Nucleus accumbens (tissue), 56 donors: ENCODE measurements at places on chromosomes 6 and 20.

- peak; percentile 9 for DNase-seq
Observed at GRCh38 chr20:63206878-63207277, 9.1 kb downstream of the YTHDF1 start.

DNA sequence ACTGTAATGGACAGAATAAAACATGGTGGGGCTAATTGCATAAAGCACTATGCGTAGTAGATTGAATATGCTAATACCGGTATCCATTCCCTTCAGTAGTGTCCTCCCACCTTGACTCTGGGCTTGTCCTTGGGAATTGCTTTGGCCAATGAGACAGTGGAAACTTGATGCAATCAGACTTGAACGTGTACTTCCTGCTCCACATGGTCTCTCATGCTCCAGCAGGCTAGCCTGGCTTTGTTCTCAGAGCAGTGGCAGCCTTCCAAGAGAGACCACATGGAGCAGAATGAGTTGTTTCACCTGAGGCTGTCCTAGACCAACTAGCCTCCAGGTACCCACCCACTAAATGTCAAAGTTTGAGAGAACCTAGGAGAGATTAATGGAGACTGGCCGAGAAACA lies 37.0 kb upstream of the BTBD3 start:
- DNase-seq = no peak

DNA sequence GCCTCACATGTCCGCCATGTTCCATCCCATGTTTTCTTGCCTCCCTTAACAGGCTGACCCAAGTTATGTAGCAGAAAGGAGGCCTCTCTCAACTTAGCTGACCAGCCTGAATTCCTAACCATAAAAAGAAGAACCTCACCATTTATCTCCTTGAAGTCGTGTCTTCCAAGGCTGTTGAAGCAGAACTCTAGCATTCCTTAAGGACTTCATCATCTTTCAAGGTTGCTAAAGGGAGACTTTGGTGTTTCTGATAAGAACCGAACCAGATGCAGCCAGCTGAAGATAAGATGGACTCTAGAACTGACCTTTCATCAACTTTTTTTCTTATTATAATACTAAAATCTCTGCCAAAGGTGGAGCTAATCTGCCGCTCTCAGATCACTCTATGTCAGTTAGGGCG lies 571.7 kb upstream of the SLC35B3 start:
- no peak for DNase-seq

DNA sequence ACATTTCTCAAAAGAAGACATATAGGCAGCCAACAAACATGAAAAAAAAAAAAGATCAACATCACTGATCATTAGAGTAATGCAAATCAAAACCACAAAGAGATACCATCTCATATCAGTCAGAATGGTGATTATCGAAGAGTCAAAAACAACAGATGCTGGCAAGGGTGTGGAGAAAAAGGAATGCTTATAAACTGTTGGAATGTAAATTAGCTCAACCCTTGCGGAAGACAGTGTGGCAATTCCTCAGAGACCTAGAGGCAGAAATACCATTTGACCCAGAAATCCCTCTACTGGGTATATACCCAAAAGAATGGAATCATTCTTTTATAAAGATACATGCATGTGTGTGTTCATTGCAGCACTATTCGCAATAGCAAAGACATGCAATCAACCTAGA lies 303.8 kb upstream of the THEMIS start:
- DNase-seq = no peak

GRCh38 chr6:117463762-117464665 lies 18.5 kb upstream of the DCBLD1 start:
- DNase-seq = no peak

DNA sequence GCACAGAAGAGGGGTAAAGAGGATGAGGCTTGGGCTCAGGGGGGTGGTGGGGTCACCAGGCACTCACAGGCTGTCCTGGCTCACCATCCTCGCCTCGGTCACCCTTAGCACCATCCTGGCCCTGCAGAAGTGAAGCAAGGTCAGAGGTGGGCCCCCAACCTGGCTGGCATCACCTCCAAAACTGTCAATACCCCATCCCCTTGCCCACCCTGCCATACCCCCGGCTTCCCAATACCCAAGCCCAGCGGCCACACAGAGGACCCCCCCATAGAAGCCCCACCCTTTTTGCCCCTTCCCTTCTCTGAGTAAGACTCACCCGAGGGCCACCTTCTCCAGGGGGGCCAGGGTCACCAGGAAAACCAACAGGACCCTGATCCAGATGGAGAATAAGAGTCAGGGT lies 23.6 kb downstream of the COL11A2 start:
- no peak for DNase-seq

DNA sequence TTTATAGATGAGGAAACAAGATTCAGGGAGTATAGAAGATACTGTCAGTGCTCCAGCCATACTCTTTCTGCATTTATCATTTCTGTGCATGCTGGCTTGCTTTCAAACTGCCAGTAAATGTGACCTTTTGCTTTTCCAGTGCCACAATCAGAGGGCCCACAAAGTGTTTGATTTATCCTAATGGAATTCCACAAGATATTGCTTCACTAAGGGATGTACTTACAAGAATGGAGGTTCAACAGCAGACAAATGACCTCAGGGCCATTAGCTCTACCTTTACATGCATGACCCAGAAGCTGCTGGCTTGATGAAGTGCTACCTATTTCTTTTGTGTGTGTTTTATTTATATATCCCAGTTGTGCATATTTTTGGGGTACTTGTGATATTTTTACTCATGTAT lies 171.5 kb upstream of the GRIK2 start:
- DNase-seq = no peak

GRCh38 chr6:2558861-2559801 lies 191.6 kb downstream of the MYLK4 start:
- DNase-seq = no peak

- no peak for DNase-seq
Observed at GRCh38 chr20:49320460-49320859, 42.6 kb upstream of the ZNFX1 start.

DNA sequence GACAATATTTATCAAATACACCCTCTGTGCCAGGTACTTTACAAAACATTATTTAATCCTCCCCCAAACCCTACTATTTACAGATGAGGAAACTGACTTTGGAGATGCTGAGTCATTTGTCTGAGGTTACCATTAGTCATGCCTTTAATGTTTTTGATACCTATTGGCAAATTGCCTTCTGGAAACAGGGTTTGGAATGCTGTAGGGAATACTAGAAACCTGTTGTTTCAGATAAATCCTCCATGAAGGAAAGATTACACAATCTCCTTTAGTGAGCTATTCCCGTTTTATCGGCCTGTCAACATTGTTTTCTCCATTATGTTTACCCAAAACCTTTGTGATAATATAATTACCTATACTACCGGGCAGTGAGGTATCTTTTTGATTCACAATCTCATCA lies 93.6 kb upstream of the ADGRF1 start:
- DNase-seq = no peak

DNA sequence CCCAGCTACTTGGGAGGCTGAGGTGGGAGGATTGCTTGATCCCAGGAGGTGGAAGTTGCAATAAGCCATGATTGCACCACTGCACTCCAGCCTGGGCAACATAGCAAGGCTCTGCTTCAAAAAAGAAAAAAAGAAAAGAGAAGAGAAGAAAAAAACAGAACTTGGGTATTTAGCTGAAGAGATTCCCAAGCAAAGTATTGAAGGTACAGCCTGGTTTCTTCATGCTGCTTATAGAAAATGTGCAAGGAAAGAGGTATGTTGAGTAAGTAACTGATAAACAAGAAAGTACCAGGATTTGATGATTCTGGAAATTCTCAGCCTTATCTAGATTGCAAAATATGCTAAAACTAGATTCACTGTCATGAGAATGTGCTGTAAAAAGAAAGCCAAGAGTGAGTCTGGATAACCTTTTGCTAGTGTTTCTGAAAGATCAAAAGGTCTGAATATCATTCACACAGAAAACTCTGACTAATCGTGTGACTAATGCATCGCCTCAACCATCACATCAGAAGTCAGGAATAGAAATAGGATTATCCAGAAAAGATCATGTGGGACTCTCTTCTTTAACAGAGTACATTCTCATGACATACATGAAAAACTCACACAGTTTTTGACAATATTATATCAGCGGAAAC lies 32.4 kb upstream of the NOP56 start:
- DNase-seq = no peak

DNA sequence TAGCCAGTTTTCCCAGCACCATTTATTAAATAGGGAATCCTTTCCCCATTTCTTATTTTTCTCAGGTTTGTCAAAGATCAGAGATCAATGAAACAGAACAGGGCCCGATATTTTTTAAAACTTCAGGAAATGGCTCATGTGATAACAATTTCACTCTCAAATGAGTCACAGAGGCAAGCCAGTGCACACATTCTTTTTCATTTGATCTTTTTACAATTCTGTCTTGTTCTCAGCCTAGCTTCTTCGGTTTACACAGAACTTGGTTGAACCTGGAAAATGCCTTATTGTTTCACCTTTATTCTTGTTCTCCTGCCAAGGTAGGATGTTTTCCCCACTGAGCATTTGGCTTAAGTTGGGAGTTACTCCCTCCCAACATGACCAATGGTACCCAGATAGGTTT lies 258.9 kb downstream of the COL12A1 start:
- no peak for DNase-seq

DNA sequence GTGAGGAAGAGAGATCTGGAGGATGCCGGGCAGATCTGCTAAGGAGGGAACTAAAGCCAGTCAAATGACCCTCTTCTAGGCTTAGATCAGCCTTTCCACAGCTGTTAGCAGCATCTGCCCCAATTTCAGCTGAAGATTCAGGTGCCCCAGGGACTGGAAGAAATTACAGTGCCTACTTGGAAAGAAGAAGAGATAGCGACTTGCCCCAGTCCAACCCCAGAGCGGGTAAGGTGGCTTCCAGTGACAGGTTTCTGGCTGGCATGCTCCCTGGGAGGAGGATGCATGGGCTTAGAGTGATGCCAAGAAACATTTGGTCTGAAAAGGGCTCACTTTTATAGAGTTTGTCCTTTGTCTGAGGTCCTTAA lies 620 bp downstream of the TJAP1 start:
- DNase-seq = no peak

DNA sequence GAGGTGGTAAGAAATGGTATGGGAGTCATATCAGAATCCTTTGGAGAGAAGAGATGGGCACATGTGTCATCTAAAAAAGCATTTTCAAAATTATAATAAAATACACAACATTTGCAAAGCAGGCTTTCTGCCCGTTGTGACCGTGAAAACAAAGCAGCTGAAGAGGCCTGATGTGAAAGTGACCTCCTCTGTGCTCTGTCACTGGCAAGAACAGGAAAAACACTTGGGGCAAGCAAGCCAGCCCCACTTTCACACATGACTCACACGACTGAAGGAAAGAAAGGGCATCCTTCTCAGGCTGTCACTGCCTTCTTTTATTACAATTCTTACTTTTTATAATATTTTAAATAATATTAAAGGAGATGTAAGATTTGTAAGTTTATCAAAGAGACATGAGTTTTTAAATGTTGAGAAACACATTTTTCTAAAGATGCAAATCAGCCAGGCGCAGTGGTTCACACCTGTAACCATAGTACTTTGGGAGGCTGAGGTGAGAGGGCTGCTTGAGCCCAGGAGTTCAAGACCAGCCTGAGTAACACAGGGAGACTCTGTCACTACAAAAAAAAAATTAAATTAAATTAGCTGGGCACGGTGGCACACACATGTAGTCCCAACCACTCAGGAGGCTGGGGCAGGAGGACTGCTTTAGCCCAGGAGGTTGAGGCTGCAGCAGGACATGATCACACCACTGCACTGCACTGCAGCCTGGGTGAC lies 143.7 kb downstream of the BTBD9 start:
- no peak for DNase-seq

GRCh38 chr6:168206186-168206585 lies 113.4 kb downstream of the DACT2 start:
- DNase-seq = no peak

DNA sequence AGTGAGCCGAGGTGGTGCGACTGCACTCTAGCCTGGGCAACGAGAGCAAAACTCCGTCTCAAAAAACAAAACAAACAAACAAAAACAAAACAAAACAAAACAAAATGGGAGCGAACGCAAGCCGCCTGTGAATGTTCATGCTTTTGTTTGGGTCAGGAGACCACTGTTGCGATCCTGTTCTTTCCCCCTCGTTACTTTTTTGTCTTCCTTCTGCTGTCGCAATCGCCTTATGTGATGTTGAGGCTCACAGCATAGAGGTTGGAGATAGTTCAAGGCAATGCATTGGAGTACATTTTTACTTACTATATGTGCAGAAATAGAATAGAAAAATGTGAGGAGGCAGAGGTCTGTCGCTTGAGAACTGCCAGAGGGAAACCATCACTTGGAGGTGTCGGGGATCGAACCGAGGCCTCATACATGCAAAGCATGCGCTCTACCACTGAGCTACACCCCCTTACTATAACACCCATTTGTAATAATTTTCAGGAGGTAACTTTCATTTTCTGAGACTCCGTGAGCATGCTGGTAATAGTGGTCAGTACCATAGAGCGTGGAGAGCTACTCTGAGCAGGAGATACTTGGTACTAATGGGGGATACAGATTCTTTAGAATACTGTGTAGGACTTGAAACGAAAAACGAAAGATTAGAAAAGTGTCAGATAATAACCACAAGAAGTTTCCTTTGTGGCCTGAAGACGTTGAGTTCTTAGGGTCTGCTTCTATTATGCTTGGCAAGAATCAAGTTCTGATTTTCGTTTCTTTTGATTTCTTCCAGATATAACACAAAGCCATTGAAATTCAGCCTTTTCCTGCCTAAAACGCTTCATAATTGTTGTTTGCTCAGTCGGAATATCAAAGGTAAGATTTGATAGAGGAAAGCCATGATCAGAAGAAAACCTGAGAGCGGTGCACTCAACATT lies 121.1 kb downstream of the TRIM27 start:
- no peak for DNase-seq

GRCh38 chr6:112432853-112433252 lies 85.7 kb downstream of the RFPL4B start:
- DNase-seq = no peak

GRCh38 chr20:49100972-49101371 lies 54.9 kb downstream of the CSE1L start:
- no peak for DNase-seq

DNA sequence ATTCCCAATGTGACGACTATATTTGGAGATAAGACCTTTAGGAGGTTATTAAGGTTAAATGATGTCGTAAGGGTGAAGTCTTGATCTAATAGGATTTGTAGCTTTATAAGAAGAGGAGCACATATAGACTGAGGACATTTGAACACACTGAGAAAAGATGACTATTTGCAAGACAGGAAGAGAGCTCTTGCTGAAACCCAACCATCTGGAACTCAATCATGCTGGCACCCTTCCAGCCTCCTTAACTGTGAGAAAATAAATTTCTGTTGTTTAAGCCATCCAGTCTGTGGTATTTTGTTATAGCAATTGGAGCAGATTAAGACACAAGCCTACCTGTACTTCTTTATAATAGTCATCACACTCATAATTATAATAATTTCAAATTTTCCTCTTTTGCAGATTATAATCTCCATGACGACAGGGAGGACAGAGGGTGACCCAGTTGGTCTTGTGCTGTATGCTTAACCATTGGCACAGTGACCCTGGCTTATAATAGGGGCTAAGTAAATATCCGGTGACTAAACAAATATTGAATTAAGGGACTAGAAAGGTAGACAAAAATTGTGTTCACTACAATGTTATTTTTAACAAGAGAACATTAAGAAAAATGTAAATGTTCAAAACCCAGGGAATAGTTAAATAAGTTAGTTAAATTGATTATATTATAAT lies 206.4 kb upstream of the HDDC2 start:
- no peak for DNase-seq

GRCh38 chr6:68859233-68859632 lies 224.2 kb downstream of the ADGRB3 start:
- no peak for DNase-seq

GRCh38 chr6:105757512-105758200 lies 328.5 kb upstream of the PRDM1 start:
- no peak for DNase-seq

GRCh38 chr6:150334790-150335783 lies 33.7 kb upstream of the IYD start:
- DNase-seq = no peak
